DND-41 (cell line): ENCODE measurements at places on chromosomes 3 and 15.
A peak's percentile ranks its signal among the peaks of the same experiment; 100 is the strongest.

- DNase-seq, result no peak
Observed at GRCh38 chr3:131733086-131733841, 230.5 kb upstream of the MRPL3 start.

- no peak for DNase-seq
Observed at GRCh38 chr3:64496786-64497490, 190.9 kb downstream of the ADAMTS9 start.

DNA sequence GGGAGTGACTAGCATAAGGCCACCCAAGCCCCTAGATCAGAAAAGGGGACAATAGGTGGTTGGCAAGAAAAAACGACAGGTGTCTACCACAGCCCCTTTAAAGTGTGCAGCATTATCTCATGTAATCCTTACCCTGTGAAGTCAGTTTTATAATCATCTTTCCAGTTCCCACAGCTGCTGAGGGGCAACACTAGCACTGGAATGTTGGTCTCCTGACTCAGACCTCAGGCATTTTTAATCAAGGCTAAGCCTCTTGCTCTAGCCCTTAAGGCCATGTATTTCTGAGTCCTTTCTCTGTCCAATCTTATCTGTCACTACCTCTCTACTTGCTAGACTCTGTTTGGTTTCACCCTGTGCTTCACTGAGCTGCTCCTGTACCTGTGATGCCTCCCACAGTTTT is 171.7 kb downstream of the TLE3 start:
- DNase-seq, result no peak

- peak; percentile 90 for DNase-seq
Observed at GRCh38 chr3:72100601-72101187, 315.7 kb upstream of the PROK2 start.

DNA sequence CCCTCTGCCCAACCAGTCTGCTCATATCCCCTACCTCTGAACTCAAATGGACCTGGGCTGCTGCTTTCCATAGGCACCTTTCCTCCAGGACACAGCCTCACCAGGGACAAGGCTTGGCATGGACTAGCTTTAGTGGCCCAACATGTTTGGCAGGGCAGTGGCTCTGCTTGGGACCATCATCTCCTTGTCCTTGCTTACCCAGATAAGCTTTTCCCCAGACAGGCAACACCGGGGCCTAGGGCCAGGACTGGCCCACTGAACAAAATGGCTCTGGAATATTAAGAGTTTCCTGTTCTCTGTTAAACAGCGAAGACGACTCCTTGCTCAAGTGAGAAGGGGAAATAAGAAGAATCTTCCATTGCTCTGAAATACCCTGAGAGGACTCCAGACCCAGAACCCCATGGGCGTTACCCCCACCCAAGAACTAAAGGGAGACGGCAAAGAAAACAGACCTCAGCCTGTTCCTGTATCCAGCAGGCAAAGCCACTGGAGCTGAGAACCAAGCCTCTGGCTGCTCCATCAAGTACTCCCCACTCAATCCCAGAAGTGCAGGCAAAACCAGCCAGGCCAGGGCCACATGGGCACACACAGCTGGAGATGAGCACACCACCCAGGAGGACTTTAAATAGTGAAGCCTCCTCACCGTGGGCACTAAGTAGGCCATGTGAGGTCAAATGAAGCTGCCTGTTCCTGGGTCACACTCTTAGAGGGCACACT is 45.5 kb downstream of the CTNNB1 start:
- no peak for DNase-seq

DNA sequence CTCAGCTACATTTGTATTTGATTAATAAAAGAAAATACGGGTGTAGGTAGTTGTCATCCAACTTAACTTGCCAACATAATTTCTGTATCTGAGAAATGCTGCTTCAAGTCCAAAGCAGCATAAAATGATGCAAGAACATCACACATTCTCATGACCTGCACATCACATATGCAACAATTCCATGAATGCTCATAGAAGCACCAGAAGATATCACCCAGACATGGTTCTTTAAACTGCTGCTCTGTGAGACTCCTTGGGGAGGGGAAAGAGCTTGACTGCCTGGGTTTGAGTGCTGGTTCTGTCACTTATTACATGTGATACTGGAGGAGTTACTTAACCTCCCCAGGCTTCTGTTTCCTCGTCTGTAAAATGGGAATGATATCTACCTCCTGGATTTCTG is 39.4 kb downstream of the CHST14 start:
- no peak for DNase-seq

GRCh38 chr3:121992601-121993560 is 29.2 kb downstream of the ILDR1 start:
- no peak for DNase-seq

DNA sequence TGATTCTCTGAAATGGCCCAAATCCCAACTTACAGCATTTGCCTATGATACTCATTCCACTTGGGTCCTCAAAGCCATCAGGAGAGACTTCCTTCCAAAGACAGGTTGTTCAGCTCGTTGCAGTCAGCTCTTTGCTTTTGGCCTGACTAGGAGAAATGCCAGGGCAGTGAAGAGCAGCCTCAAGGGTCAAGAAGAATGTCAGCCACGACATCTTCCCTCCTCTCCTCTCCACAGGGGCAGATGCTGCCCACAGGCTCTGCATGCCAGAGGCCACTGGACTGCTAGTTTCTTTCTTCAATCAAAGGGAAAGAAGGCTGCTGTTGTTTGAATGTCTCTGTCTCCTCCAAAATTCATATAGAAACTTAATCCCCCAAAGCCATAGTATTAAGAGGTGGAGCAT is 201.7 kb upstream of the PFN2 start:
- no peak for DNase-seq

DNA sequence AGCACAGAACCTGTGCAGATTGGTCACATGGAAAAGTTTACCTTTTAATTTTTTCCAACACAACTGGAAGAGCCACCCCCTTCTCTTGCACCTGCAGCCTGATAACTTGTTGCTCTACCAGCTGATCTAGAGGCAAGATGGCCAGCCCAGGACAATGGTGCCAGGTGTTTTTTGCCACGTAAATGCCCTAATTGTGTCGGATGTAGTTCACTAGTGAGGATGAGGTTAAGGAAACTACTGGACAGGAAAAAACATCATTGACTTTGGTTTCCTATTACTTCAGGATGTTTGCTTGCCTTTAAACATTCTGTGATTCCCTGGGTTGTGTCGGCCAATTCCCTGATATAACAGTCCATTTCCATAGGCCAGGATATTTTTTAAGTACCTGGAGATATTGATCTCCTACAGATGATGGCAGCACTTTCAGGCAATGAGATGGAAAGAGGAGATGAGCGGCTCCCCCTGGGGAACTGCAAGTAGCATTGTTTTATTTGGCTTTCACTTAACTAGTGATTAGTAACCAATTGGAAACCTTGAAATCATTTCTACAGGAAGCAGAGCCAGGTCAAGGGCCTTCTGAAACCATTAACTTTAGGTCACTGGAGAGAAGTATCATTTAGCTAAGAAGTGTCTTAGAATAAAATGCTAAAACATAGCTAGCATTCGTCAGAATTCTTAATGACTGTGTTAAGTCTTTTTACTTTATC is 72.5 kb downstream of the OSBPL10 start:
- DNase-seq, result no peak

- DNase-seq, result no peak
Observed at GRCh38 chr15:49645941-49646340, 25.1 kb downstream of the DTWD1 start.

DNA sequence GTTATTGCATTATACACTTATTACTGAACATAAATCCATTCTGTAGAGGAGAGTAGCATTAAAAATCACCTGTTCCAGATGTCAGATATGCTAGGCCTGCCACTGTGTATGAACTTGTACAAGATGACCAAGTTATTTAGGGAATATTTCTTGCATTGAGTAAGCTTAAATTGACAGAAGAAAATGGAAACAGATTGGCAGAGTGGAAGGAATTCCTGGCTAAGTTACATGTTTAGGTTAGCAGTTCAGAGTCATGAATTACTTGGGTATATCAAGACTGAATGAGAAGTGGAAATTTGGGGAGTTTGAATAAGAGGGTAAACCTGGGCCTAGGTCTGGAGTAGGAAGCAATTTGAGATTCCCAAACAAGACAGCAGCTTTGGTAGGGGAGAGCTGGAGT is 44.6 kb downstream of the ARHGAP31 start:
- no peak for DNase-seq

GRCh38 chr15:27175472-27176153 is 204.6 kb downstream of the GABRG3 start:
- DNase-seq, result no peak

- DNase-seq, result no peak
Observed at GRCh38 chr3:25454005-25454927, 26.2 kb downstream of the RARB start.

DNA sequence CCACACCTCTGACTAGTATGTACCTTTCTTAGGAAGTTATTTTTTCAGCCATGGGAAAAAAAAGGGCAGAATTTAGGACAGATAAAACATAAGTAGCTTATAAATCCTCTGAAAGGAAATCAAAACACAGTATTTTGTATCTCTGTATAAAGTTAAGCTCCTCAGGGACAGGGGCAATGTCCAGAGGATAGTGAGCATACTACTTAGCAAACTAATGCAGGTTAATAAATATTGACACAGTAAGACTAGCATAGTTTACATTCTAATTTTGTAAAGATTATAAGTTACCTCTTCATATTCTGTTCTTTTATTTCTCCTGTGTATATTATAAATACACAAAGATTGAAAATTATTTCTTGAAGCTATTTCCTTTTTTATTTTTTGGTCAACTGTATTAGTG is 2.1 kb downstream of the UBE3A start:
- no peak for DNase-seq

GRCh38 chr3:100099621-100100020 is 14.7 kb downstream of the FILIP1L start:
- no peak for DNase-seq

DNA sequence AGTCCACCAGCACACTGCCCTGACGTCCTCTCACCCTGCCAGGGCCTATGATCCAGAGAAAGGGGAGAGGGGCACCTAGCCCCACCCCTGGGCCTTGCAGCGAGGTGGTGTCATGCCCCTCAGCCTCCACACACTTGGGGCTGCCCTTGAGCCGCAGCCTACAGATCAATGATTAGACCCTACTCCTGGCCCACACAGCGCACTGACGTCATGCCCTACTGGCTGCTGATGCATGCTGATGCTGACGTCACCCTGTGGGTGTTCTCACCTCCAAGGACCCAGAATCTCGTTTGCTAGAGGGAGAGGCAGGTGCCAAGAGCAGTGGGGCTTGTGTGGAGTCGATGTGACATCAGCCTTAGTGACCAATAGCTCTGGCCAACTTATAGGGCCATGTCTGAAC is 18.0 kb downstream of the ARL14 start:
- DNase-seq, result no peak

DNA sequence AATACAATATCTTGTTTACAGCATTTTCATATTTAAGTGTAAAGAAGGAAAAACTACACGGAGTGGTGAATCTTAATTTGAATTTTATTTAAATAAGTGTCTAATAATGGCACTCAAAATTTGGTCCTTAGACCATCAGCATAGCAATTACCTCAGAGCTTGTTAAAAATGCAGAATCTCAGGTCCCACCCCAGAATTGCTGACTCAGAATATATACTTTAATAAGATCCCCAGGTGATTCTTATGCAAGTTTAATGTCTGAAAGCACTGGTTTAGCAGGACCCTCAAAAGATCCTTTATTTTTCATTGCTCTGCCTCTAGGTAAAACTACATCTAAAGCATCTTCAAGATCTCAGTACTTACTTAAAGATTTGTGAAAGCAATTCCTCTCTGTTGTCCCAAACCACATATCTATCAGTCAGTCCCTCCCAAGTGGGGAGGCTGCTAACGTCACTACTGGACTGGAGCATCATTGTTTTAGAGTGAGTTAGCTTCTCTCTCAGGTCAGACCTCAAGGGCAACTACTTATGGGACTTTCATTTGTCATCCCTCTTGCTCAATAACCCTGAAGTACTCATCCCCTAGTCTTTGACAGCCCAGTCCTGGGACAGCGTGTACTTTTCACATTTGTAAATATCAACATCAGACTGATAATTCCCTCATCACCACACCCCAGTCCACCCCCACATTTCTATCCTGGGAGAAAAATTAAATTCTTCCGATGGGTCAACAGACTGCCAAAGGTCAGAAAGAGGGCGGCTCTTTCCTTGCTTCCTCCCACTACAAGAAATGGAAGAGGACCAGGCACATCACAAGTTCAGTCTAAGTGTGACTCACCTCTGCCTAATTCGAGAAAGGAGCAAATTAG is 76.7 kb downstream of the CBLB start:
- no peak for DNase-seq

- DNase-seq, result no peak
Observed at GRCh38 chr3:150036780-150037179, 66.1 kb upstream of the PFN2 start.

GRCh38 chr15:100766243-100767000 is 113.2 kb upstream of the ALDH1A3 start:
- no peak for DNase-seq

- DNase-seq, result no peak
Observed at GRCh38 chr15:66625974-66626373, 60.2 kb upstream of the LCTL start.

DNA sequence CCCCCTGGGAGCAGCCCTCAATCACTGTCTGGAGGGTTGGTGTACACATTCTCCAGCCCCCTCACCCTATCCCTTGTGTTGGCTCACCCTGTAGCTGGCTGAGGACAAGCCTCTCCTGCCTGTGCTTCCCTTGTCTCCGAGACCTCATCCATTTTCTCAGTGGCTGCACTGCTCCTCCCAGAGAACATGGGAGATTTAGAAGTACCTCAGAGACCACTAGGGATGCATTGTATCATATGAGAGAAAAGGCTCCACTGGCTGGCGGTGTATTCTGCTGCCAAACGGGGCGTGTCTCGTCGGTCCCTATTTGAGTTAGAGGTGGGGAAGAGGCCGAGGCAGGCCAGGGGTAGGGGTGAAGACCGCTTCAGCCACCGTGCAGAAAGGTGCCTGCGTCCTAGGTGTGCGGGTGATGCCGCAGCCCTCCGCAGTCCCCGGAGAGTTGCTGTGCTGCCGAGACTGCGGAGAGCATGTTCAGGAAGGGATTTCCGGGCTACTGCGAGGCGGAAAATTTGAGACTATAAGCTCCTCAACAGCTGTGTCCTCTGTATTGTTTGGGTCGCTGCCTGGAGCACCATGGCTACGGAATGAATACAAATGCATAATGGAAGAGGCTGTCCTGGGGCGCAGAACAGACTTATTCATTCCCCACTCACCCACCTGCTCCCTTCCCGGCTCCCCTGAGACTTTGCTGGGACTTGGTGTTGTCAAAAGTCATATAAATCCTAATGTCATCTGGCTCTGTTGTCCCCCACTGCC is 43.8 kb downstream of the SPSB4 start:
- DNase-seq, result no peak

DNA sequence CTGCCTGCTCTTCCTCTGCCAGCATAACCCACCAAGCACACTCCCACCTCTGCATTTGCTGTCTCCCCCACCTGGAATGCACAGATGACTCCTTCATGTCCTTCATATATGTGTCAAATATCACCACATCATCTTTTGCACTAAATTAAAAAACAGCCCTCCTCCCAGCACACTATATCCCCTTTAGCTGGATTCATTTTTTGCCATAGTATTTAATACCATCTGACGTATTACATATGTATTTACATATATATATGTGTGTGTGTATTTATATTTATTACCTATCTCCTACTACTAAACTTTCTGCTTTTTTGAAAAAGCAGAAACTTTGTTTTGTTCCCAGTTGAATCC is 29.4 kb upstream of the UBL7 start:
- DNase-seq, result no peak
